Retina (tissue), 1 donor: ENCODE measurements at places on chromosomes 1 and 21.
A peak's percentile ranks its signal among the peaks of the same experiment; 100 is the strongest.

- DNase-seq: no peak
Observed at GRCh38 chr21:34640858-34641257, 25.9 kb upstream of the RCAN1 start.

DNA sequence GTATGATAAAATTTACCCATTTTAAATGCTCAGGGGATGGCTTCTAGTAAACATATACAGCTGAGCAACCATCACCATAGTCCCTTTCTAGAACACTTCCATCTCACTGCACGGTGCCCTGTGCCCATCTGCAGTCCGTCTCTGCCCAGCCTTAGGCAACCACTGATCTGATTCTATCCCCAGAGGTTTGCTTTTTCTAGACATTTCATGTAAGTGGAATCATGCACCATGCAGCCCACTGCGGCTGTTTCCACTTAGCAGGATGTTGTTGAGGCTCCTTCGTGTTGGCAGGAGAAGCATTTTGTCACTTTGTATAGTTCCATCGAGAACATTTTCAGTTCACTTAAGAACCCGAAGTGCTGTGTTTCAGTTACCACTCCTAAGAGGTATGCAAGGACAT, 27.8 kb upstream of the VAMP3 start:
- peak; percentile 30 for DNase-seq

DNA sequence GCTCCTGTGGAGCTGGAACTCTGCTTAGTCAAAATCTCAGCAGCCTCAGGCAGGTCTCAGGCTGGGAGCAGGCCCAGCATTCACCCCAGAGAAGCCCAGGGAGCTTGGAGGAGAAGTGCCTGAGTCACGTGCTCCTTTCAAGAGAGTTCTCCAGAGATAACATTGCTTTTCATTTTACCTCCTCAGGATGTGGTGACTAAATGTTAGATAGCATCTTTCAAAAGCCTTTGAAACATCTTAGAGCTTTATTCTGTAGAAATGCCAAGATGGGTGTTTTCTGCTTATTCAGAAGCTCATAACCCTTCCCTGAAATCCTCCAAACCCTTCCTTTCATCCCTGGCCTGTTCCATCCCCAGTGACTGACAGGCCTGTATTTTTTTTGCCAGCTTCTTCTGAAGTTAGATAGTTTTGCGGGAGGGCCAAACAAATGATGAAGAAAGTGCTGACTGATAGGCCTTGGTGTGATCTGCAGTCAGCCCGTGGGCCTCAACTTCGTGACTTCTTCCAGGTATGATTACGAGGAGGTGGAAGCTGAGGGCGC, 58.0 kb downstream of the PGM1 start:
- DNase-seq: no peak

GRCh38 chr1:19743180-19743579, 56.5 kb downstream of the TMCO4 start:
- DNase-seq: no peak
